ENCODE measurements at places on chromosomes 3 and 15. TPM values are rescaled to one million over a fixed set of nuclear protein-coding genes. Genes with fewer than 3 reads are reported as not detected.

DNA sequence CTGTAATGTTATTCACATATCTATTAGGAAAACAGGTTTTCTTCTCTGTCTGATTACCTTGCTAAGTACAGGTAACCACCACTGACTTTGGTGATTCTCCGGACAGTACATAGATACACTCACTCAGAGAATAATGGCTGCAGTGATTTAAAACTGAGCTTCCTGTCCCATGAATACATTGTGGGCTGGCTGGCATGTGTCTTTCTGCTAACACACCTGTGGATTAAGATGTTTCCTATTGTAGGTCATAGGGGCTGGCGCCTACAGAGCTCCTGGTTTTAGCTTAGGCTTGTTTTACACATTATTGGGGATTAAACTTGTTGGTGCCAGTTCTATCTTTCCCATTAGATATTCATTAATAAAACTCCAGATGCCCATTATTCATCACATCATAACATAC is 102.7 kb upstream of the MEIS2 start:
- no peak for DNase-seq

- DNase-seq: no peak
Measured at GRCh38 chr3:177435301-177435700, 238.0 kb upstream of the TBL1XR1 start.

DNA sequence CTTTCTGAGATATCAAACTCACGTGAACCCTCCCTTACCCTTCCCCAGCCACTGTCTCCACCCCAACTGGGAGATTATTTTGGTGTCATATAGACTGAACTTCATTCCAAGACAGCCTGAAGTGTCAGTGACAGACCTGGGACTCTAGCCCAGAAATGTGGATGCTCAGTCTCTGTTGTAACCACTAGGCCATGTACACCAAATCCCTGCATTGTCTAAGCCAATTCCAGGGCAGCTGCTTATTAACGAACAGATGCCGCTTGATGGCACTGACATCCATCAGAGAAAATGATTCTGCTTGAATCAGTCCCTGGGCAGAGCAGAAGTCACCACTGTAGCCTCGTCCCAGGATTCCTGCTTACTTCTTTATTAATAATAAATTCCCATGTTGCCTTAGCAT is 305.5 kb downstream of the GRM7 start:
- DNase-seq: no peak

DNA sequence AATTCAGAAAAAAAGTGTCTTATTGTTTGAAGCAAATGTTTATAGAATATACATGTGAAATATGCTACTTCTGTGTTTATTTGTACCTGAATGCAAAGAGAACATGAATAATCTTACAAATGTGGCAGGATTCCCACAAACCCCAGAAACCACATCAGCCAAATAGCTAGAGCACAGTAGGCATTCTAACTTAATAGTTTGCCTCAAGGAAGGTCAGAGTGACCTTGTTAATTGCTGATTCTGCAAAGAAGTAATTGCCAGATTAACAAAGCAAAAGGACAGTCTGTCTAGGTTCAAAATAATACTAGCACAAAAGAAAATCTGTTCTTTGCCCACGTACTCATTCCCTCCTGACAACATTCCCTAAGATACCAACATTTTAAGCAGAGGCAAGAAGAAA is 604.0 kb downstream of the PYDC2 start:
- no peak for DNase-seq

DNA sequence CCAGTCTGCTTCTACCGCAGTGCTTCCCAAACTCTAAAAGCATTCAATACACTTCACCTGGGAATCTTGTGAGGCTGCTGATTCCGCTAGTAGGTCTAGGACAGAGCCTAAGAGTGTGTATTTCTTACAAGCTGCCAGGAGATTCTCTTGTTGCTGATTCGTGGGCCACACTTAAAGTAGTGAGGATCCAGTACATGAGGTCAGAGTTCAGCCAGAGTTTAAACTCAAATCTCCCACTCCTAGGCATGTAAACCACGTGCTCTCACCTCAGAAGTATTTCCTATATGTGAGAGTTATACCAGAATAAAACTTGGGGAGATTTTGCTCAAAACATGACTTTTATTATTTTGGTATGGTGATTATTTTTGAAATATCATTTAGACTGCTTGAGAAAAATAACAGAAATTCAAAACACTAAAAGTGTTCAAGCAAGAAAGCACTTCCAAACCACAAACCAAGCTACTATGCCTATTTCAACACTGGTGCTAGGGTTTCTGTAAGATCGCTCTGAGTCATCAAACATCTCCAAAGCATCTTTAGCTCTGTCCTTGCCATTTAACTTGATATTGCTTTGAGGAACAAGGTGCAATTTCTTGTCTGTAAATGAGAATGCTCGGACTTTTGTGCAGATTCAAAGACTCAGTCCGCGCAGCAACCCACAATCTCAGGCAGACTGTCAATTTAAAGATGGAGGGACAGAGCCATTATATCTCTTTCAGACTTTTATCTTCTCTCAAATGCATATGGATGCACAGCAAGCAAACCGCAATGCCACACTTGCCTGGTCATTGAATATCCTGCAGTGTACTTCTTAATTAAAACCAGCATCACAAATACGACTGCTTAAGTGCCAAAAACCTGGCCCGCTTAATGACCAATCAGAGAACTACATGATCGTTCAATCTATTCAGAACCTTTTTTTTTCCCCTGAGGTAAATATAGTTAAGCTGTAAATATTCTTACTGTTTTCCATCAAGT is 59.8 kb downstream of the AGTR1 start:
- peak; percentile 33 for DNase-seq

DNA sequence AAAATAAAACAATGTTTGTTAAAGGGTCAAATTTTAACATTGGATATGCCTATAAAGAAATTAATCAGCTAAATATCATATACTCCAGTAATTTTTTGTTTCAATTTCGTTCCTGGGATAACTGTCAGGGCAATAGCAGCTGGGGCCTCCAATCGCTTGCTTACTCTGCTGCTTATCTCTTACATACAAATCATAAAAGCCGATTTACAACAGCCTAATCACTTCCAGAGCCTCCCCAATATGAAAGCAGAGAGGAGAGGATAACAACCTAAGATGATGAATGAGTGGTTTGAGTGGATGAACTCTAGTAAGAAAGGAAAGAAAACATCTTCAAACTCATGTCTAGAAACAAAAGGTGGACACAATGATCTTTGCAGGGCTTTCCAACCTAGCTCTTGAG is 80.7 kb upstream of the PSMD6 start:
- no peak for DNase-seq

GRCh38 chr3:65377637-65378036 is 661.1 kb downstream of the MAGI1 start:
- DNase-seq: no peak

- no peak for DNase-seq
Measured at GRCh38 chr3:126910231-126910630, 72.7 kb upstream of the PLXNA1 start.

The RAMAC gene
- 32.9 TPM for total RNA-seq

The CELF6 gene
- total RNA-seq: 0.55 TPM

The CGNL1 gene
- 0.36 TPM for total RNA-seq

The LRRC31 gene
- 0.48 TPM for total RNA-seq

The CMTM8 gene
- total RNA-seq: 8.6 TPM

The NRROS gene
- total RNA-seq: not detected

Data from HT-29 (cell line).